ENCODE measurements at places on chromosomes 7 and 10.

DNA sequence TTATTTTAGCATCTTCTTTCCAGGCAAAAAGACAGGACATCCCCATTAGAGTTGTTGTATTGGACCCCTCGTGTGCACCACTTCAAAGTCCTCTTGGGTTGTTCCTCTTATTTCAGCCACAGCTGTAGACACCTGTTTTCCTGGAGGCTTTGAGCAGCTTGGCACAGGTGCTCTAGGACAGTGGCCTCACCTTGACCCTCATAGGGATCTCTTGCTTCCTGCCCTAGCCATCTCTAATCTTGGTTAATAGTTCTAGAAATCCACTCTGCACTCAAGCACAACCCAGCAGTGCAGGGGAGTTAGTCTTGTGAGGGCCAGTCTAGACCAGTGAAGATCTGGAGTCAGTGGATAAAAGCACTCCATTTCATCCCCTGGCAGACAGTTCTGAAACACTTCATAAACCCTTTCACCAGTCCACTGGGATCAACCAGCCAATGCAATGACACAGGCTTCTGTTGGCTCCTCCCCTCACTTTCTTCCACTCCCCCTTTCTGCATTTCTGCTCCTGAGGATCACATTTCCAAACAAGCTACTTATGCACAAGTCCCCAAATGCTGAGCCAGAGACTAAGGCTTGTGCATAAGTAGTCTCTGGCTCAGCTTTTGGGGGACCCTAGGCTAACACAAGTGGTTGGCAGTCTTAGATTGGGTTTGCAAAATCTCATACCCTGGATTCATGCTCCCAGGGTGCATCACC lies 131.5 kb upstream of the LAMB4 start:
- DNase-seq = no peak

DNA sequence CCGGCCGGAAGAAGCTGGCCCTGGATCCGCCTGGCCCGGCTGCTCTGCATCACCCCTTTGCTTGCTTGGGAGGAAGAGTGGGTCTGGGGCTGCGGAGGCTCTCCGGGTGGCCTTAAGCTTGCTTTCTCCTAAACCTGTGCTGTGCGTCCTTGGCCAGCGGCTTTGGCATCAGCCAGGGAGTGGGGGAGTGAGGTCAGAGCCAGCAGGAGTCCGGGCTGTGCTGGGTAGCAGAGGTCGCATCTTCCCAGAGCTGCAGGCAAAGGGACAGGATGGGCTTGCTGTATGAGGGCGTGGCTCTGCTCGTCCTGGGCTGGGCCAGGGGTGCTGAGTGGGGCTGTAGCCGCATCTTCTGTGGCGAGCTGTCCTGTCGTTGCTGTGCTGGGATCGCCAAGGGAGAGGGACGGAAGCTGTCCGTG lies 21.1 kb downstream of the BNIP3 start:
- DNase-seq = no peak

DNA sequence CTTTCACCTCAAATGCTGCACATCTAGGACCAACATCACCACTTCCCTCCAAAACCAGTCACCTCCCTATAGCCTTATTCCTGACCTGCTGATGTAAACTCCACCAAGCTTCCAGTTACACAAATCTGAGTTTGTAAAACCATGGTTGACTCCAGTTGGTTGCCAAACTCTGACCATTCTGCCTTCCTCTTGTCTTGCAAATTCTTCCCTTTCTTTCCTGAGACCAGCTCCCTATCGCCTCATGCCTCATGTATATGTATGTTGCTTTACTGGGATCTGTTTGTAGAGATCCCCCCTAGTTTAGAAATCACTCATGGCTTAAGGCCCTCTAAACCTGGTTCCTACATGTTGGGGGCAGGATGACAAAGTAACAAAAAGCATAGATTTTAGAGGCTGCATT lies 31.3 kb downstream of the PAX2 start:
- no peak for DNase-seq

- no peak for DNase-seq
Measured at GRCh38 chr7:135188298-135188984, 17.9 kb upstream of the CYREN start.

- DNase-seq = no peak
Measured at GRCh38 chr7:54904130-54904529, 114.7 kb upstream of the EGFR start.

- no peak for DNase-seq
Measured at GRCh38 chr7:74294191-74294998, 5.2 kb downstream of the CLIP2 start.

DNA sequence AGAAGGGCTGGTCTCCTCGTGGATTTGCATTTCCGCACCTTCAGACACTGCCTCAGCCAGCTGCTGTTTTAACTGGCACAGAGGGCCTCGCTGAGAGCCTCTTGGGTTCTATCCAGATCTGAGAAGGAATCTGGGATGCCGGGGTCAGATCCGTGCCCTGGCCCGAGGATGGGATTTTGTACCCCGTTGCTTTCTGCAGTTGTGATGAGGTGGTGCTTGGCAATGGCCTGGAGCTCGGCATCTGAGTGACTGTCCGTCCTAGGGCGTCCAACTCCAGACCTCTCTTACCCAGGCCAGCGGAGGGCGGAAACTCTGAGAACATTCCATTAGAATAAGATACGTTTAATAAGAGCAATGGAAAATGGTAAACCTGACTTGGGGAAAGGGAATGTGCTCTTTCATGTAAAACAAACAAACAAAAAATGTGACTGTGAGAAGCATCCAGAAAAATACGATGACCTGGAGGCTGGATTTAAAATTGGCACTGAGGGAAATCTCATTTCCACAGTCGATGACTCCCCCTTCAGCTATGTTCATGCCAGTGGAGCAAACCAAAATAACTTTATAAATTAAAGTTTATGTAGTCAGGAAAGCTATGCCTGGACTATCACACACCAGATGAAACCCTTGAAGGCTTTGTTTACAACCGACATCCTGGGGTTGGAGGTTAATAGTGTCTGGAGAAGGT lies 39.6 kb downstream of the GRK5 start:
- DNase-seq = no peak

- DNase-seq = no peak
Measured at GRCh38 chr7:30980751-30981150, 17.0 kb downstream of the GHRHR start.

GRCh38 chr7:155644178-155644970 lies at the start of gene RBM33:
TSS of gene RBM33 (plus strand) at chr7:155644661. CDS start at chr7:155644877, 216 bp downstream.
- peak; percentile 70 for DNase-seq

DNA sequence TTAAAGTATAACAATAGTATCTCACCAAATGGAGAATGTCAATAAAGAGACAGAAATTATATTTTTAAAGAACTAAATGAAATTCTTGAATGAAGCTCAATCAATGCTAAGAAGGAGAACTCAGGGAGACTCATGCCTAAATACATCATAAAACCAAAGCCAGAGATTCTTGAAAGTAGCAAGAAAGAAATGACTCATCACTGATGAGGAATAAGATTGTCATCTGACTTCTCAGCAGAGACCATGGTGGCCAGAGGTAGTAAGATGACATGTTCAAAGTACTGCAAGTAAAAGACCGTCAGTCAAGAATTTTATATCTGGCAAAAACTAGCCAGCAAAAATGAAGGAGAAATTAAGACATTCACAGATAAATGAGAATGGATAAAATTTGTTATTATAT lies 399.0 kb downstream of the GRID1 start:
- DNase-seq = no peak

GRCh38 chr7:8885480-8886000 lies 452.1 kb downstream of the NXPH1 start:
- no peak for DNase-seq

- no peak for DNase-seq
Measured at GRCh38 chr10:45433716-45434469, 59.9 kb downstream of the ALOX5 start.

DNA sequence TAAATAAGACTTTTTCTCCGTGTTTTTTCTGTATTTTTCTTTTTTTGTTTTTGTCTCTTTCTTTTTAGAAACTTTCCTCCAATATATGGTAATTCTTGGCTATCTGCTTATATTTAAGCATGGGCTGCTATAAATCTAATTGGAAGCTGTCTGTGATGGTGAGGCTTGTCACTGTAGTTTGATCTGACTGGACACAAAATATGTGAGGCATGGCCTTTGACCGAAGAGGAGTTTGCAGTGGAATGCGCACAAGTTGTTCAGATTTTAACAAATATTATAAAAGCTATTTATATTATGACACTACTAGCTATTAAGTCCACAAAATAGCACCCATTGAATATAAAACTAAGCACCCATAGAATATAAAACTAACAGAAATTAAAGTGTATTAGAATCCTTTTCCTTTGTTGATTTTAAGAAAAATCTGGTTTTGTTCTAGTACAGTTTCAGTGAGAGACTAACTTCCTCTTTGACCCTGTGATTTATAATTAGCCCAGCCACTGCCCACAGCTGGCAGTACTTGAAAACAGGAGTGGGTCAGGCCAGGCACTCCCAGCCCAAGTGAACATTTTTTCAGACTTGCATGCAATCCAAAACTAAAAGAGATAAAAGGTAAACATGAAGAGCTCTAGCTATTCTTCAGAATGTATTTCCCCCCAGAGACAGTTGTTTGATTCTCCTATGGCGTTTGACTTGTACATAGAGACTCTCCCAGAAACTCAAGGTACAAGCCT lies 69.9 kb upstream of the FGL2 start:
- no peak for DNase-seq

GRCh38 chr10:100718197-100718742 lies 27.1 kb upstream of the PAX2 start:
- DNase-seq = no peak

DNA sequence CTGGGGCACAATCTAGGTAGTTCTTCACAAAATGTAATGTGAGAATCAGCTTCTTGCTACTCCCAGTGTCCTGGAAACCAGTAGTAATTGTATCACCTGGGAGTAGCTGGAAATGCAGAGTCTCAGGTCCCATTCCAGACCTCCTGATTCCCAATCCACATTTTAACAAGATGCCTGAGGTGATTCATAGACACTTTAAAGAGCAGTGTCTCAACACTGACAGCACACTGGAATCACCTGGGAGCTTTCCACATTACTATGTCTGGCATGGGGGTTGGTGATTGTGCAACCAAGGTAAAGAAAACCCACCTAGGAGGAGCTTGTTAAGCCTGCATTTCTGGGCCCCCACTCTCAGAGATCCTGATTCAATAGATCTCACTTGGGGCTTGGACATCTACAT lies 11.1 kb downstream of the DPY19L1 start:
- DNase-seq = no peak

DNA sequence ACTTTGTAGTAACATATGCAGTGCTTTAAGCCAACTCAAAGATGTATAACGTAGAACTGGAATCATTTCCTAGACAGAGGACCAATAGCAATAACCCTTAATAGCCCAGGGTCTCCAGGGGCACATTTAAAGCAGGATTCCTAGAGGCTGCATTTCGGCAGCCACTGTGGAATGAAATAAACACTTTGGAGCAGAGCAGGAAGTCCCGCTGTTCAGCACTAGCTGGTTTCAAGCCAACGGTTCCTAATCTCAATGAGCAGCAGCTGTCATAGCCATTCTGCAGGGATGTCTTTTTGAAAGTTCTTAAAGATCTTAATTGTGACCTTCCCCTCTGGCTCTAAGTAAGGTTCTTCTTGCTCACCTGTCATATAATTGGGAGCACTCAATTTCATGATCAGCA lies 18.4 kb upstream of the MACROH2A2 start:
- DNase-seq = peak; percentile 34

GRCh38 chr10:93390306-93391090 lies 91.6 kb downstream of the MYOF start:
- DNase-seq = no peak

GRCh38 chr10:71267508-71268240 lies 51.4 kb upstream of the SLC29A3 start:
- no peak for DNase-seq

DNA sequence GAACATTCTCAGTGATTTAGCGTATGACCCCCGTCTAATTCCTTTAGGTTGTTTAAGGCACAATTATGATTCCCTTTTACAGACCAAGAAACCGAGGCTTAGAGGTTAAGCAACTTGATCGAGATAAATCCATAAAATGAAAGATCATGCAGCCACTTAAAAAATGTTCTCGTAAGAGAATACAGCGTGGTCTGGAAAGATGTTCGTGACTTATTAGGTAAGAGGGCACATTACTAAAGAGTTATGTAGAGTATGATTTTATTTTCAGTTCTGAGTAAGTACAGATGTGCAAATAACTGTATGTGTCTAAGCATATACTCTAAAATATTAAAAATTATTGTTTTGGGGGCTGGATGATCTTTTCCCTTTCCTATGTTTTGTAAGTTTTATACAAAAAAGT lies 575.1 kb downstream of the PARD3 start:
- no peak for DNase-seq

GRCh38 chr7:68744036-68744435 lies 854.2 kb upstream of the AUTS2 start:
- DNase-seq = no peak

DNA sequence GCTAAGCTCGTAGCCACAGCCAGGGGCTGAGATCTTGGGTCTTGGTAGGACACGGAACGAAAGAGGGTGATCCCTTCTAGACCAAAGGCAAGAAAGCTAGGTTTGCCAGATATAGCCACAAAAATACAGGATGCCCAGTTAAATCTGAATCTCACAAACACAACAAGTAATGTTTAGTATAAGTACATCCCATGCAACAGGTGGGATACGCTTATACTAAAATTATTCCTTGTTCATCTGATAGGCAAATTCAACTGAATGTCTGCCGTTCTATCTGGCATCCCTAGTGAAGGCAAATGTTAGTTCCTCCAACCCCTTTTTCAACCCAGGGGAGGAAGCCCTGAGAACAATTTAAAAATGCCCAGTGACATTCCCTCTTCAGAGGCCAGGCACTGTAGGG lies 131.1 kb upstream of the MGMT start:
- DNase-seq = no peak

DNA sequence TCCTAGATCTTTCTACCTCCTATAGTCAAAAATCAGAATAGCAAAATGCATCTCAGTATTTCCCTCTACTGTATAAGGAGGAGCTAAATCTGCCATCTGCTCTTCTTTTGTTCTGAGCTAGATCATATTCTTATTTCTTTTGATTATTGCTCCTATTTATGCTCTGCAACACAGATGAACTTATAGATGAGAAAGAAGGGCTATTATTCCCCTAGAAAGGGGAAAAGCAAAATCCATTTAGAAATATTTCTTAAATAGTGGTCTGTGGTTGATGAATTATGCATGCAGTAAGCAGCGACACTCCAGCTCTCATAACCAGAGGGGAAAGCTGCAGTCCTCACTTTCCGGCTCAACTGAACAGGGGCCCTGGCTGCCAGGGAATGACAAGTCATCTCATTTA lies 207.3 kb upstream of the SORCS1 start:
- no peak for DNase-seq

DNA sequence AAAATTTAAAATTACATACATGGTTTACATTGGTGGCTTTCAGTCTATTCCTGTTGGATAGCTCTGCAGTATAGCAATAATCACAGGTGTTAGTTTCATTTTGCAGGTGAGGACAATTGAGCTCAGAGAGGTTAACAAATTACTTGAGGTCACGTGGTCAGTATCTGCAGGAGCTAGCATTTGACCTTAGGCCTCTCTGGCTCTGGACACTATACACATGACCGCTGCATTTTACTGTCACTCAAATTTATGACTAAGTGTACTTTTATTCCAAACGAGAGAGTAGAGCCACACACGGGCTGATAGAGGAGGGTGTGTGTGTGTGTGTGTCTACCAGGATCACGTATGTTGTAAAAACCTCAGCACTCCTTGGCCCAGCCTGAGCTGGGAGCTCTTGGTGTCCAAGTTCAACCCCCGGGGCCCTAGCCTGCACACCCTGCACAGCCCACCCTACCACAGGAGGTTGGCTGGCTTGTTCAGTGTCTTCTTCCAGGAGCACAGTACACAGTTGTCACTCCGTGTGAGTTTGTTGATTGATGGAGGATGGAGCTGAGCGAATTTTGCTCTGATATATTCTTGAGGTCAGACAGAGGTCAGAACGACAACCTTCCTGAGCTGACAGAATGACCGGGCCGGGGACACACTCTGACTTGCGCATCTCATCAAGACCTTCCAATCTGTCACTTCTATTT lies 272.7 kb downstream of the GFRA1 start:
- DNase-seq = no peak

GRCh38 chr7:137577184-137577583 lies 233.7 kb upstream of the PTN start:
- DNase-seq = no peak

Measured in NCI-H2081 (cell line).